ENCODE measurements at places on chromosomes 6 and 20. TPM values are rescaled to one million over a fixed set of nuclear protein-coding genes. Genes with fewer than 3 reads are reported as not detected.

The CCDC28A gene
- 38.2 TPM for total RNA-seq

The GRIK2 gene
- total RNA-seq = not detected

The BMP6 gene
- not detected for total RNA-seq

The TREM1 gene
- total RNA-seq = not detected

The ITPR3 gene
- total RNA-seq = 39.5 TPM

The HLA-DPA1 gene
- total RNA-seq = 40.5 TPM

The ULBP3 gene
- 1.5 TPM for total RNA-seq

The C2 gene
- total RNA-seq = 1.1 TPM

The FNDC11 gene
- 0.50 TPM for total RNA-seq

The EPPIN gene
- total RNA-seq = not detected

The HLA-C gene
- total RNA-seq = 2,722 TPM

The NOX3 gene
- not detected for total RNA-seq

The TNFAIP3 gene
- 3,739 TPM for total RNA-seq

The OR12D3 gene
- not detected for total RNA-seq

The BACH2 gene
- total RNA-seq = 164 TPM

The PARD6B gene
- 6.3 TPM for total RNA-seq

The CCN6 gene
- not detected for total RNA-seq
